ENCODE measurements at places on chromosomes 11 and 22.

DNA sequence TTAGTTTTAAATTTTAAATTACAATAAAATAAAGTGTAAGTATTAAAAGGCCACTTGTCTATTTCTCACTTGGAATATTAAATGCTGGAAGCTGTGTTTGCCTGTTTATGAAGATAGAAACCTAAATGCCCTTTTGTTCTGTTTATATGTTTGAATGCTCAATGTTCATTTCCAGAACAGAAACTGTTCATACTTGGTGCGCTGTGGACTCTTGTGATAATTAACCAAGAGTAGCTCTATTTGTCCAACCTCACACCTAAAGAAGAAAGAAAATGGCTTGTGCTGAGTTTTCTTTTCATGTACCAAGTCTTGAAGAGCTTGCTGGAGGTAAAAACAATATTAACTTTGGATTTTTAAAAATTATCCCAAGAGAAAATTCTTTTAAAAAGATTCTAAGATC lies 5.7 kb downstream of the C11orf54 start:
- DNase-seq: no peak

DNA sequence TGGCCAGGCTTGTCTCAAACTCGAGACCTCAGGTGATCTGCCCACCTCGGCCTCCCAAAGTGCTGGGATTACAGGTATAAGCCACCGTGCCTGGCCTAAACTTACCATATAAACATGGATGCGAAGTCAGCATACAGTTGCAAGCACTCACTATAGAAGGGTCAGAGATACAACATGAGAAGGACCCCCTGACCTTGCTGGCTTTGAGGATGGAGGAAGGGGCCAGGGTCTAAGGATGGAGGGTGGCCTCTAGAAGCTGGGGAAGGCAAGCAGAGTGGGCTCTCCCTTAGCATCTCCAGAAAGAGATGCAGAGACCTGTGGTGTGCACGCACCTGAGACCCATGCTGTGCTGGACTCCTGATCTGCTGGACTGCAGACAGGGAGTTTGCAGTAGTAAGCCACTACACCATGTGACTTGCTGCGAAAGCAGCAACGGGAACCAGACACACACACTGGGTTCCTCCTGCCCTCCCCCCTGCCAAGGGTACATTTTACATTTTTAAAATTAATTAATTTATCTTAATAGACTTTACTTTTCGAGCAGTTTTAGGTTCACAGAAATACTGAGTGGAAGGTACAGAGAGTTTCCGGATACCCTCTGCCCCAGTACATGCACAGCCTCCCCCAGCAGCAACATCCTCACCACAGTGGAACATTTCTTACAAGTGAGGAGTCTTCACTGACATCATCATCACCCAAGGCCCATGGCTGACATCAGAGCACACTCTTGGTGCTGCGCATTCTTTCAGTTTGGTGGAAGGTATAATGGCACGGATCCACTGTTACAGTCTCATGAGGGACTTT lies 170.1 kb upstream of the B3GAT1 start:
- no peak for DNase-seq

DNA sequence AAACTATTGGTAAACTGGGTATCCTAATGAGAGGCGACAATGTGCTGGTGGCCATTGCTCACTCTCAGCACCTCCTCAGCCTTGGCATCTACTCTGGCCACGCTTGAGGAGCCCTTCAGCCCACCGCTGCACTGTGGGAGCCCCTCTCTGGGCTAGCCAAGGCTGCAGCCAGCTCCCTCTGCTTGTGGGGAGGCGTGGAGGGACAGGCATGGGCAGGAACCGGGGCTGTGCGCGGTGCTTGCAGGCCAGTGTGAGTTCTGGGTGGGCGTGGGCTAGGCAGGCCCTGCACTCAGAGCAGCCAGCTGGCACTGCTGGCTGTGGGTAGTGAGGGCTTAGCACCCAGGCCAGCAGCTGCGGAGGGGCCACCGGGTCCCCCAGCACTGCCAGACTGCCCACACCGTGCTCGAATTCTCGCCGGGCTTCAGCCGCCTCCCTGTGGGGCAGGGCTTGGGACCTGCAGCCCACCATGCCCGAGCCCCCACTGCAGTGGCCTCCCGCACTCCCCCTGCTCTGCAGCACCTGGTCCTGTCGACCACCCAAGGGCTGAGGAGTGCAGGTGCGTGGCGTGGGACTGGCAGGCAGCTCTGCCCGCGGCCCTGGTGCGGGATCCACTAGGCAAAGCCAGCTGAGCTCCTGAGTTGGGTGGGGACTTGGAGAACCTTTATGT lies 575.9 kb upstream of the ANO3 start:
- DNase-seq: no peak

DNA sequence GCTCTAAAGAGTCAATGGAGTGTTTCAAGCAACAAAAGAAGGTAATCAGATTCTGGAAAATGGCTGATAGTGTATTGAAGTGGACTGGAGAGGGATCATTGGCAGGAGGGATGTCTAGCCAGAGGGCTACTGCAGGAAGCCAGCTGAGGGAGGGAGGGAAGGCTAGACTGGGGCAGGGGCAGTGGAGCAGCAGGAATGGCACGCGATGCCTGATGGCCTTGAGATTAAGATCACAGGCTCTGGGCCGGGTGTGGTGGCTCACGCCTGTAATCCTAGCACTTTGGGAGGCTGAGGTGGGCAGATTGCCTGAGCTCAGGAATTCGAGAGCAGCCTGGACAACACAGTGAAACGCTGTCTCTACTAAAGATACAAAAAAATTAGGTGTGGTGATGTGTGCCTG lies 47.5 kb upstream of the PRDM11 start:
- no peak for DNase-seq

GRCh38 chr22:22749167-22749758 lies 104.8 kb downstream of the GGTLC2 start:
- no peak for DNase-seq

DNA sequence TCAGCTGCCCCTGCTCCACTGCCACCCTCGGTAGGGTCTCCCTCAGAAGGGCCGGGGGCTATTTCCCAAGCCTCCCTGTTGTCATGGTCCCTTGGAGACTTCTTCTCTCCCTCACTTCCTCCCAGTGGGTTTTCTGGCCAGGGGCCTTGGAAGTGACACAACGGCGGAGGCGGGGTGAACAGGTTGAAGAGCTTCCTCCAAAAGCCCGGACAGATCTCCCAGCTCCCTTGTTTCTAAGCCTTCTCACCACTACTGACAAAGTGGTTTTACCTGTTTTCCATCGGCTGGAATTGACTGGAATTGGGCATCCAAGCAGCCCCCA lies 14.5 kb downstream of the MYH9 start:
- DNase-seq: no peak

GRCh38 chr22:21045585-21046294 lies at the start of gene LRRC74B:
Gene LRRC74B (plus strand): TSS chr22:21045946. CDS start chr22:21045987, 41 bp downstream.
- DNase-seq: peak; percentile 84

DNA sequence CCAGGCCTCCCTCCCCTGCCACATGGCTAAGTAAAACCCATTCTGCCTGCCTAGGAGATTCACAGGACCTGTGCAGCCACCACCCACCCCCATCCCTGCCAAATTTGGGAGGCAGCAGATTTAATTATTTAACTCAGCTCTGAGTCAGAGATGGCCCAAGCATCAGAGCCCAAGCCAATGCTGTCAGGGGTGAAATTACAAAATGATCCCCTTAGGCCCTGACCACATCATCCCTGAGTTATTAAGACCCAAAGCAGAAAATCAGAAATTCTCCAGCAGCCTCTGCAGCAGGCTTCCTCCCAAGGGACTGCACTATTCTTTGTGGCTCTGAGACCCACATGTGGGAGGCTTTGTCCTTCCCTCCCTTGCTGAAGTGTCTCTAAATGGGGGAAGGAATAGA lies 52.8 kb upstream of the RRAS2 start:
- DNase-seq: peak; percentile 93

- no peak for DNase-seq
Observed at GRCh38 chr11:41377709-41378394, 81.6 kb downstream of the LRRC4C start.

DNA sequence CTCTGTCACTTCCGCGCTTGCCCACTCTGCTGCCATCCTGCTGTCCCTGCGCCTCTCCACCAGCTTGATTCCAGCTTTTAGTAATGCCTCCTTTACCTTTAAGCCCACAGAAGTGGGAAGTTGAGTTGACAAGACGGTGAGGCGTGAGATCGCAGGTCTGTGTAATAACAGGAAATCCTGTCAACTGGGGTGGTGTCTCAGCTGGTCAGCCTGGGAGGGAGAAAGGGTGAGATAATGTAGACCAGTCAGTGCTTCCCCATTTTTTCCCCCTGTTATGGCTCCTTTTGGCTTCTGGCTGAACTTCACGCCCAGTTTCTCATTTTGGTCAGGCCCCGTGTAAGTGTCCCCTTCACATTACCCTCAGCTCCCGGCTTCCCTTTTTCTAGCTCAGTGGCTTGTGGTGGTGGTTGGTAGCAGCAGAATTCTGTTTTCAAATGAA lies 98.9 kb downstream of the TRAF6 start:
- no peak for DNase-seq

- no peak for DNase-seq
Observed at GRCh38 chr22:33382436-33382835, 324.3 kb upstream of the SYN3 start.

- no peak for DNase-seq
Observed at GRCh38 chr11:13207270-13207664, 70.3 kb upstream of the BMAL1 start.

Data from fibroblast of the aortic adventitia (primary cell).